Left lung (tissue), 14 donors: ENCODE measurements at places on chromosomes 2 and 18. TPM values are rescaled to one million over a fixed set of nuclear protein-coding genes. Genes with fewer than 3 reads are reported as not detected.

Gene LDLRAD4
- 22.6 TPM for total RNA-seq

Gene WDR7
- total RNA-seq = 37.7 TPM

Gene MROH2A
- not detected for total RNA-seq

Gene FEV
- not detected for total RNA-seq

Gene CAPN13
- total RNA-seq = 14.9 TPM

DNA sequence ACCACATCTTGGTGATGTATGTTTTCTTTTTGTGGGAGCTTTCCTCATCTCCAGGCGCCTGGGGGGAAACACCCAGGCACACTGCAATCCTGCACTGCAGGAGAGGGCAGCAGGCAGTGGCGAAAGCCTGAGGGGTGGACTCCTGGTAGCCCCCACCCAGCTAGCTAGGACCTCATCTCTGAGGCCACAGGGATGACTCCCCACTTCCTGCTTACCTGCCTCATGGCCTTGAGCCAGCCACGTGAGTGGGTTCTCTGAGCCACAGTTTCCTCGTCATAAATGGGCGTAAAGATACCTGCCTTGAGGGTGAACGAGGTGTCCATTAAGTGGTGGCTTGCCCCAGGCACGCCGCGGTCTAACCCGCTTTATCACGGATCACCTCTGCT lies 19.1 kb downstream of the TRAF3IP1 start:
- no peak overlapping the region for H3K27ac ChIP-seq
- H3K27me3 ChIP-seq = no peaks in the 10 kb centered on the region
- no peaks in the 10 kb centered on the region for H3K36me3 ChIP-seq
- no peak overlapping the region for H3K4me3 ChIP-seq

DNA sequence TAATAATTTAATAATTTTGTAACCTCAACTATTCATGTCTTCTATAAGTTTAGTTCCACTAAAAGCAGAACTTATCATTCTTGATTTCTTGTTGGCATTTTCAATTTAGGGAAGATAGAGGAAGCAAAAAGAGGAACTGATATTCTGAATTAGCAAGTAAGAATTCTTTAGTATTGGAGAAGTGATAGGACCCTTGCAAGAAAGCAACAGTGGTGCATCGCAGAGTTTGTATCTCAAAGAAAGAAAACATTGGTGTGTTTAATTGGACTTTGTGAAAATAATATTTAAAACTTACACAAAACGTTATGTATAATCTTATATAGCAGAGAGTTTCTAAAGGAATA lies 36.5 kb upstream of the TNFRSF11A start:
- H3K36me3 ChIP-seq = peaks cover 49% of the 10 kb centered on the region
- H3K27me3 ChIP-seq = no peaks in the 10 kb centered on the region
- H3K4me1 ChIP-seq = peaks cover 20% of the 10 kb centered on the region
- no peak for DNase-seq
- H3K27ac ChIP-seq = peak overlapping the region; percentile 20

DNA sequence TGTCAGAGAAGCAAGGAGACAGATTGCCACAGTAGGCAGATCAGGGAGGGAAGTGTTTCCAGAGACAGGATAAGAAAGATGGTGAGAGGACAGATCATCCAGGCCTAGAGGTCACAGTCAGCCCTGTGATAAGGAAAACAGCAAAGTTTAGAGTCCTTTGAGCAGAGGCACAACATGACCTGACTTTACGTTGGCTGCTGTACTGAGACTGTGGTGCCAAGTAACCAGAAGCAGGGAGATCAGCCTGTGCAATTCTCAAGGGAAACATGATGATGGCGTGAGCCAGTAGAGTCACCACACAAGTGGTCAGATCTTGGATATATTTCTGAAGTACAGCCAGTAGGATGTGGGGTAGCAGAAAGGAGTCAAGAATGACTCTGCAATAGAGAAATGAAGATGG lies 43.7 kb downstream of the SMC6 start:
- H3K4me3 ChIP-seq = no peak overlapping the region
- no peak for DNase-seq
- H3K36me3 ChIP-seq = peaks cover 82% of the 10 kb centered on the region
- H3K27me3 ChIP-seq = no peaks in the 10 kb centered on the region

DNA sequence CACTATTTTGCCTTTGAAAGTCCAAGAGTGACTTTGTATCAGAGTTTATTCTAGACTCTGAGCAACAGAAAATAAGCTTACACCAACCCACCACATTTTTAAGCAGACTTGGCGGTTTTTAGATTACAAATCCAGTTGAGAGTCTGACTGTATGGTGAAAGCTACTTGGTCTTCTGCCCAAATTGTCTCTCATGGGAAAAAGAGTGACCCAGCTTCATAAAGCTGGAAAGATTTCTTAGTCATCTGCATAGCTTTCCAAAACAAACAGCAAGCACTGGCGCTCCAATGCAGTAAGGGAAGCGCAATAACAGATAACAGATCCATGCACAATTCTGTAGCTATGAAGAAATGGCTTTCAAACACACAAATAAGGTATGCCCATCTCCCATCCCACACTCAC lies 7.1 kb downstream of the DSG1 start:
- no peaks in the 10 kb centered on the region for H3K27me3 ChIP-seq
- no peaks in the 10 kb centered on the region for H3K36me3 ChIP-seq
- H3K4me1 ChIP-seq = no peaks in the 10 kb centered on the region
- no peak overlapping the region for H3K27ac ChIP-seq

- H3K27ac ChIP-seq = no peak overlapping the region
- peaks cover 16% of the 10 kb centered on the region for H3K4me1 ChIP-seq
- peaks cover 57% of the 10 kb centered on the region for H3K27me3 ChIP-seq
- H3K36me3 ChIP-seq = no peaks in the 10 kb centered on the region
- peak; percentile 65 for DNase-seq
- H3K4me3 ChIP-seq = no peak overlapping the region
These were observed 2.8 kb upstream of the GAD1 start for GRCh38 chr2:170813611-170814532.

DNA sequence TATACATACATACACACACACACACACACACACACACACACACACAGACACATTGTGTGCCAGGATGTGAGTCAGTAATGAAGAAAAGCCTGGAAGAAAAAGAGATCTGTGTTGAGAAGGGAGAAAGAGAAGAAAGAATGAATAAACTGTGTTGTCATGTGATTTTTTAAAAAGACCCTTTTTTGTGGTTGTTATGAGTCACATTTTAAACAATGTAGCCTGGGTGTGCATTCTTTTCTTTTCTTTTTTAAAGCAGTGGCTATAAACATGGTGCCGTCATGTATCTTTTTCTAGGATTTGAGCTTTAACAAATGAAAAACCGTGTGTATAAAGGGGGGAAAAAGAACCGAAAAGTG lies 87.2 kb downstream of the NRP2 start:
- peaks cover 55% of the 10 kb centered on the region for H3K4me1 ChIP-seq
- peak overlapping the region; percentile 57 for H3K27ac ChIP-seq
- H3K27me3 ChIP-seq = peaks cover 2% of the 10 kb centered on the region
- H3K36me3 ChIP-seq = no peaks in the 10 kb centered on the region

- no peaks in the 10 kb centered on the region for H3K36me3 ChIP-seq
- H3K27ac ChIP-seq = no peak overlapping the region
- DNase-seq = no peak
- H3K4me1 ChIP-seq = peaks cover 4% of the 10 kb centered on the region
- H3K27me3 ChIP-seq = no peaks in the 10 kb centered on the region
These were observed 41.2 kb upstream of the KLF11 start for GRCh38 chr2:10002109-10002508.
